ENCODE measurements at places on chromosomes 16 and 17.

DNA sequence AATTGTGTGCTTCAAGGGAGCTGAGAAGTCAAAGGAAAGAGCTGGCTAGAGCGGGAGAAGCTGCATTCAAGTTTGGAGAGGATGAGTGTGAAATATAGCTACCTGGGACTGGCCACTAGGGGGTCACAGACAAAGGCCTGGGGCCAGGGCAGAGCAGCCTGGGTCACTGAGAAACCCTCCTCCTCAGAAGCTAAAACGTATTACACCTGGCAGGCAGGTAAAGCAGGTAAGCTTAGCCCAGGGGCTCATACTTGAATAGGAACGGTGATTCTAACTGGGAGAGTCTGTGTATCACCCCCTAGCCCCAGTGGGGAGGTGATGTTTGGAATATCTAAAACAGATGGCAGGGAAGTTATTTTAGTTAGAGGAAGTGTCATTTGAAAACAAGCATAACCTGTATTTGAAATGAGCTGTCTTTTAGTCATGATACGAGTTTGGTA lies 6.8 kb downstream of the KRT37 start:
- no peak for DNase-seq

GRCh38 chr16:88969361-88969831 lies 7.6 kb downstream of the CBFA2T3 start:
- DNase-seq, result no peak

GRCh38 chr16:47886631-47887415 lies 269.0 kb downstream of the ABCC12 start:
- no peak for DNase-seq

GRCh38 chr17:17754719-17755686 lies 73.7 kb downstream of the RAI1 start:
- no peak for DNase-seq

- no peak for DNase-seq
Measured at GRCh38 chr17:35083071-35083470, 19.6 kb upstream of the RFFL start.

DNA sequence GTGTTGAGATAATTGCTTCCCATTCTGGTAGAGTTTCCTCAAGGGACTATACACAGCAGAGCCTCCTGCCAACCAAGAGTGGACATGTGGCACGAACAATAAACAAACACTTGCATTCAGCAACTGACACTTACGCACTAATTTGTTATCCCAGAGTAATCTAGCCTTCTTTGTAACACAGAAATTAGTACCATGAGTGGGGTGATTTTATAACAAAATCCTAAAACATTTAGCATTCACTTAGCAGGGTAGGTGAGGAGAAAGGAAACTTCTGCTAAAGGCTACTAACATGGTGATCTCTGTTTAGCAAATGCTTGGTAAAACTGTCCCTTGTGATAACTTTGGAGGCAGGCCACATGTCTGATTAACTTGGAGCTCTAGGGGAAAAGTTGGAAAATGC lies 325.2 kb downstream of the HS3ST4 start:
- DNase-seq, result no peak

GRCh38 chr16:22262460-22262859 lies 34.7 kb upstream of the POLR3E start:
- DNase-seq, result no peak
